ENCODE measurements at places on chromosomes 16 and 17.
A peak's percentile ranks its signal among the peaks of the same experiment; 100 is the strongest.

DNA sequence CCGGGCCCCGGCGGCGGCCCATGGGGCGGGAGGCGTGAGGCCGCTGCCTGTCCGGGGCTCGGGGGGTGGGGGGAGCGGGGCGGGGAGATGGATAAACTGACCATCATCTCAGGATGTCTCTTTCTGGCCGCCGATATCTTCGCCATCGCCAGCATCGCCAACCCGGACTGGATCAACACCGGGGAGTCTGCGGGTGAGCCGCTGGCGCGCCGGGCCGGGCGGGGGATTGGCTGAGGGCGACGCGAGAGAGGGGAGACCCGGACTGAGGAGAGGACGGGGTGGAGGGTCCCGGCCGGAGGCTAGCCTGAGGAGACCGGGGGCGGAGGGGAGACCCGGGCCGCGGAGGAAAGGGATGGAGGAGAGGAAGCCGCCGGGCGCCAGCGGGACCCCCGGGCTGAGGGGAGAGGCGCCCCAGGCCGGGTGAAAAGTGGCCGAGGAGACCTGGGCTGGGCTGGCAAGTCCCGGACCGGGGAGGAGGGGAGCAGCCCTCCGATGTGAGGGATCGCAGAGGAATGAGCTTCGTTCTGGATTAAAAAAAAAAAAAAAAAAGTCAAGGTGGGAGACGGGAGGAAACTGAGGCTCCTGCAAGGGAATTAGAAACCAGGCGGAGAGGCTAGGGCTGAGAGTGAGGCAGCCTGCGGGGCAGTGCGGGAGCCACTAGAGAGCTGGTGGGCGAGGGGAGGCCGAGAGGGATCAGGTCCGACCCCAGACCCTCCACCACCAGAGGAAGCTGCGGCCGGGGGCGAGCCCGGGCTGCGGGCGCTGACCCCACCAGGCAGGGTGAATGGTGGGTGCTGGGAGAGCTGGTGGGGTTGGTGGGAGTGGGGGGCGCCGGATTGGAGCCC, 526 bp downstream of the MOSMO start:
- DNase-seq: no peak

DNA sequence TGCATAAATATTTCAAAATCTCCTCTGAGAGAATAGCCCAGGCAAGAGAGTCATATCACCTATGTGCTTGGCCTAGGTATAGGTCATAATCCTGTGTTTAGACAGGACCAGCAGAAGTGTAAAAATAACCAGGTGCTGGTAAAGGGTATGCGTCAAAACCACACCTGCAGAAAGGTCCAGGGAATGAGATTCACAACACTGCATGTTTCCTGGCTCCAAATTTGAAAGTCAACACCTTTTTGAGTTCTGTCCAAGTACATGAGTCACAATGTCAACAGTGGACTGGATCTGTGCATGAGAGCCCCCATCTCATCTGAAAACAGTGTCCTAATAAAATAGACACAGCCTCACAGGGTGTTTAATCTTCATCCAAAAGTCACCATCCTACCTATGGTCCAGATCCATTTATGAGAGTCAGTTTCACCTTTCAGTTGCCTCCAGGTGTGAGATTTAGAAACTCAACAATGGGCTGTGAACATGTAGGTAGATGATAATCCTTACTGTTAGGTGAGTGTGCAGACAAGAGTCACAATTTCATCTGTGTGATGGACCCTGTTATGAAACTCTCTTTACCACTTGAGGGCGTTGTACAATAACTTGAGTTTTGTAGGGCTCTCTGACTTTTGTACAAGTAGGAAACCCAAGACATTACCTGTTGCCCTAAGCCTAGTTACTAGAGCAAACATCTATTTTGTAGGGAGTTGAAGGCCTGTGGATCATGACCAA, 2100.7 kb downstream of the TP53TG3F start:
- DNase-seq: no peak

DNA sequence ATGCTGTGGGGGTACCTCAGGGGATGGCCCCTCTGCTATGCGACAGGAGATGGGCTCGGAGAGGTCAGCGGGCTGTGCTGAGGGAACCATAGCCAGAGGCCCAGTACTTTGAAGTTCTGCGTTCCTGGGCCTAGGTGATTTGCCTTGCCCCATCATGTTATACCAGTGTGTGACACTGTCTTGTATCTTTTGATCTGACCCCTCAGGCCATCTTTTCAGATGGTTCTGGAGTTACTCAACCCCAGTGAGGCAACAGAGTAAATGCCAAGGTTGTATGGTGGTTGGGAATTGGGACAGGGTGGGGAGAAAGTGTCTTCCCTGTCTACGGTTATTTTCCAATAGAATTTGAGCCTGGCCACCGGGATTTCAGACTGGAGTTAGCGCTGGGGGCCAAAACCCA, 8.5 kb downstream of the MSI2 start:
- DNase-seq: no peak

GRCh38 chr17:17161759-17162158, 44.4 kb downstream of the PLD6 start:
- DNase-seq: no peak

DNA sequence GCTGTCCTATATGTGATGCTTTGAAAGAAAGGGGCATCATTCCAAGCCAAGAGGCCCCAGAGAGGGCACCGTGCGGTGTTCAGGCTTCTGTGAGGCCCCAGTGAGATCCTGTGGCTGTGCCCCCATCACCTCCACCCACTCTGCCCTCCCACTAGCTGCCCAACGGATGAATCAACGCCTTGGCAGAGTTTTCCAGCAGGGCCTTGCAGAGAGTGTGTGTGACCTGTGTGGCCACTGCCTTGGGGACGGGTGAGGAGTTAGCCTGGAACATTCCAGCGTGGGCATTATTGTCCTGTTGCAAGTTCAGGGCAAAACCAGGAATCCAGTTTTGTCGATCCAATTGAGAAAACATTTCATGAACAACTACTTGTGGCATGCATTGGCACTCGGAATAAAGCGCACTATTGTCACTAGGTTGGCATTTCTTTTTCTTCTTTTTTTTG, 53.7 kb downstream of the SF3B3 start:
- DNase-seq: no peak

- peak; percentile 55 for DNase-seq
Measured at GRCh38 chr16:85296859-85297660, 184.8 kb upstream of the CIBAR2 start.

- DNase-seq: no peak
Measured at GRCh38 chr17:58416937-58417299, 416 bp downstream of the RNF43 start.

DNA sequence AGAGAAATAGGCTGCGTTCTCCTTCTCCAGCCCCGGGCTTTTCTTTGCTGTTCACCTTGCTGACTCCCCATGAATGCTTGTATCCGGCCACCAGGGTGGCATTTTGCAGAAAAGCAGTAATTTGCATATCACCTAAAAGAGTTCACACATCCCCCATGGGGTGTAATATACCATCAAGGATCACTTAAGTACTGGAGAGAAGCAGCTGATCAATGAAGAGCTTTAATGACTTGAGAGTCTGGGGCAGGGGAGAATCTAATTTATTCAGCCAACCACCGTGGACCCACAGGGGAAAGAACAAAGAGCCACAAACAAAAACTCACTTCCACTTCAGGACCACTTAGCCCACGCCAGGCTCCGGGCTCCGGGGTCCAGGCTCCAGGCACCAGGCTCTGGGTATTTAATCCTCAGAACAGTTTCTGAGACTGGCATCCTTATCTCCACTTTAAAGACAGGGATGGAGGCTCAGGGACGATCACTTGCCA, 33.9 kb upstream of the SEC14L1 start:
- DNase-seq: no peak

DNA sequence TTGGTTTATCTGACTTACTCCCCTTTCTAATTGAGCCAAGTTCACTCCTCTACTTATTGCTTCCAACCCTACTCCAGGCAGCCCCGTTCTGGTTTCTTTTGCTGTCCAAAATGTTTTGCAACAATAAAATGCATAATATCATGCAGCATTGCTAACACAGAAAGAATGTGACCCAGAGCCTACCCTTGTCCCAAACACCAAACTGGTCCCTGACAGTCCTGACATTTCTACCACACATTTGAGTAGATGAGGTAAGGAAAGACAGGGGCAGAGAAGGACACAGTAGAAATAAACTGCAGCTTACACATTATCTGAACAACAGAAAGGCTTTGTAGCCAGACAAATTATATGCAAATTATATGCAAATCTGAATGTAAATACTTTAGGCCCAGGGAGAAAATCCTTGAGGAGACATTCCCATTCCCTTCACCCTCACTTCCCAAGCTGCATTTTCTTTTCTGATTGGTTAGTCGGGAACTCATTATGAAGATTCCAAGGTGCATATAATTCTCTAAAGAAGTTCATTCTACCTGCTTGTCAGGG, 31.6 kb downstream of the SOX9 start:
- no peak for DNase-seq

DNA sequence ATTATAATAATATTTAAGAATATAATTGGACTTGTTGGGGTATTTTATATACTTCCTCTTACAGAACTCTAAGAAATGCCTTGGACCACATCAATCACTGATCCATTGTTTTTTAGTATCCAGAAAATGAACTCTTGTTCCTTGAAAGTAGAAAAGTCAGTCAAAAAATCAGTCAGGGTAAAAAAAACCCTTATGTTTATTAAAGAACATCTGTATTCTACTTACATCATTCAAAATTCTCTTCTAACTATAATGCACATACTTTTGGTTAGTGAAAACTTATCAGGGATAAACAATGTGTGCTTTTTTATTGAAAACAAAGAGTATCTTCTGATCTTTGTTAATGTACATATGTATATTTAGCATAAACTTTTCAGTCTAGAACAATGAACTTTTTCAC, 23.5 kb upstream of the CDR2 start:
- DNase-seq: no peak

DNA sequence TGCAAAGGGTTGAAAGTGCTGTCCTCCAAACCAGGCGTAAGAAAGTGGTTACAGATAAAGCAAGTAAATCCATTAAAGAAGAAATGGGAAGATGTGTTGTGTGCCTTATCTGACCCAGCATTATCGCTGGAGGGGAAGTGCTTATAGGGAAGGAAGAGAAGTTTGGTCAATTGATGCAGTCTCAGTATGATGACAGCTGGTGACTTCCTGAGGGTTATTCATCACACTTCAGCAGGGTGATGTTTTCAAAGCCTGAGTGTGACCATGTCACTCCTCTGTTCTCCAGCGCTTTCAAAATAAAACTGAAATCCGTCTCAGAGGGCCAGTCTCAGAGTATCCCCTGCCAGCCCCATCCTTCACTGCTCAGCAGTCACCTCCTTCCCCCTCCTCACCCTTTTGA, 505.4 kb upstream of the RBFOX1 start:
- DNase-seq: peak; percentile 65

GRCh38 chr16:17321824-17322223, 148.9 kb downstream of the XYLT1 start:
- peak; percentile 89 for DNase-seq

DNA sequence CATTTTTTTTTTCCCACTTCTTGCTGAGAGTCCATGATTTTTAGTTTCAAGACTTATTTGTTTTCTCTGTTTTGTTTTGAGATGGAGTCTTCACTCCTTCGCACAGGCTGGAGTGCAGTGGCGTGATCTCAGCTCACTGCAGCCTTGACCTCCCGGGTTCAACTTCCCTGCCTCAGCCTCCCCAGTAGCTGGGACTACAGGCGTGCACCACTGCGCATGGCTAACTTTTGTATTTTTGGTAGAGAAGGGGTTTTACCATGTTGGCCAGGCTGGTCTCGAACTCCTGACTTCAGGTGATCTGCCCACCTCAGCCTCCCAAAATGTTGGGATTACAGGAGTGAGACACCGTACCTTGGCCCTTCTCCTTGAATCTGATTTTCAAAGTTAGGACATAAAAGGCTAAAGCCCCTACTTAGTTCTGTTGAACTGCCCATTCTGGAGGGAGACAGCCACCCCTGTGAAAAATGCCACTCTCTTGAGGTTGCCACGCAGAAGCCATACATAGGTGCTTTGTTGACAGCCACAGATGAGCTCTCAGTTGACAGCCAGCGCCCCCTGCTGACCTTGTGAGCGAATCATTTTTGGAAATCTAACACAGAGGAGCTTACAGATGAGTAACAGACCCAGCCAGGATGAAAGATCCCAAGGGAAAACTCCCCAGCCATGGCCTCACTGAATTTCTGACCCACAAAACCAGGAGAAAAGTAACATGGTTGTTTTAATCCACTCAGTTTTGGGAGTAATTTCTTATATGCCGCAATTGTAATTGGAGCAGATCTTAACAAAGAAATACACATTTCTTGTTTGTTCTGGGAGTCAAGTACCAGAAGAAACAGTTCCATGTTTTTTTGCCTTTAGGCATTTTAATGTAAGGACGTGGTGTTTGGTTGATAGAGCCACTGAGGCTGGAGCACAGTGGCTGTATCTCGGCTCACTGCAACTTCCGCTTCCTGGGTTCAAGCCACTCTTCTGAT, 38.8 kb downstream of the PKD1L3 start:
- DNase-seq: peak; percentile 78

GRCh38 chr17:64042700-64043485, 22.5 kb upstream of the ICAM2 start:
- DNase-seq: no peak

All from inflammatory macrophage treated with lipopolysaccharide for 4 hours (primary cell).